ENCODE measurements at places on chromosomes 7 and 10.

- no peak for DNase-seq
These were observed 41.4 kb downstream of the CAMK1D start for GRCh38 chr10:12390733-12391132.

DNA sequence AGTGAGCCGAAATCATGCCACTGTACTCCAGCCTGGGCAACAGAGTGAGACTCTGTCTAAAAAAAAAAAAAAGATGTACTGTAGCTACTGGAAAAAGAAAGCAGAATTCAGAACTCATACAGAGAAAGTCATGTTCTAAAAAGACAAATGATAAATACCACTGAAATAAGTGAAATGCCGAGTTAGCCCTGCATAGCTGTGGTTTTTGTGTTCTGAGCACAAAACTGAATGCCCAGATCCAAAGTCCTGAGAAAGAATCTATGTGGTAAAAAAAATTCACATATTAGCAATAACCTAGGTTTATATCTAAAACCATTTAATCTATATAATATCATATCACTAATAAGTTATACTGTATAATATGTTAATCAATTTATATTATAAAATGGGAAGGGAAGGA, 29.3 kb upstream of the HECW1 start:
- no peak for DNase-seq

DNA sequence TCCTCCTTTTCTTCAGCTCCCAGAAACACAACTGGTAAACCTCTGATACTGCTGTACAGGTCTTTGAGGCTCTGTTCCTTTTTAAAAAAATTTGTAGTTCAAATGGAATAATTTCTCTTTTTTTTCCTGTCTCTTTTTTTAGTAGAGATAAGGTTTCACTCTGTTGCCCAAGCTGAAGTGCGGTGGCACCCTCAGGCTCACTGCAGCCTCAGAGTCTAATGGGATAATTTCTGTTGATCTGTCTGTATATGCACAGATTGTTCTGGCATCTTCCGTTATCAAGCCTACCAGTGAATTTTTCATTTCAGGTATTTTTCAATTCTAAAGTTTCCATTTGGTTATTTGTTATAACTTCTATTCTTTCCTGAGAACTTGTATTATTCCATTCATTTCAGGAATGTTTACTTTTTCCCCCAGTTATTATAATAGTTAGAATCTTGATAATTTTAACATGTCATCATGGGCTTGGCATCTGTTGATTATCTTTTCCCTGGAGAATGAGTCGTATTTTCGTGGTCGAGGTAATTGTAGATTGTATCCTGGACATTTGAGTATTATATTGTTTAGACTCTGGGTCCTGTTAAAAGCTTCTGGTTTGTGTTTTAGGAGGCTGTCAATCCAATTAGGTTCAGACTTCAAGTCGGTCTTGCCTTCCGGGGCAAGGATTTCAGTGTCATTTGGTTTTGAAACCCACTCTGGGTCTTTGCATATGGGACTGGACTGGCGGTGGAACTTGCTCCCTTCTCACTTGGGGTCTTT, 24.5 kb downstream of the CRCP start:
- peak; percentile 59 for DNase-seq

DNA sequence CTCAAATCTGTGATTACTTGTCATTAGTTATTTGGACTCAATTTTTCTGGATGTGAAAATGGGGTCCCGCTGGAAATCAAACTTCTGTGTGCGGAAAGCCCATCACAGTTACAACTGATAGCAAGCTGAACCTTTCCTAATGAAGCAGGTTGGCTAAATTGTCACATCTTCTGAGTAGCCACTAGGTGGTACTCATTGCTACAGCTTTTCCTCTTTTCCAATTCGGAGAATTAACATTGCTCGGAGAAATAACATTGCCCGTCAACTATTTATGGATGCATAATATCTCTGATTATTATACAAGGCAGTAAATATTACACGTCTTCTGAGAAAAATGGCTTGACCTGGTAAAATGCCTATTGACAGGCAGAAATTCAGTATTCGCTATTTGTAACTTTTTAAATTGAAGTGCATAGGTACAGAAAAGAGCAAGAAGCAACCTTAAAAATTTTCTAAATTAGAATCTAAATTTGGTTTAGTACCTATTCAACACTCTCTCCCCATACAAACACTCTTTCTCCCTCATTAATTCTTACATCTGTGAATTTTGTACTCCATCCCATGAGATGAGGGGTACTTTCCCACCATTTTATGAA, 17.3 kb upstream of the BLOC1S2 start:
- DNase-seq: peak; percentile 26

DNA sequence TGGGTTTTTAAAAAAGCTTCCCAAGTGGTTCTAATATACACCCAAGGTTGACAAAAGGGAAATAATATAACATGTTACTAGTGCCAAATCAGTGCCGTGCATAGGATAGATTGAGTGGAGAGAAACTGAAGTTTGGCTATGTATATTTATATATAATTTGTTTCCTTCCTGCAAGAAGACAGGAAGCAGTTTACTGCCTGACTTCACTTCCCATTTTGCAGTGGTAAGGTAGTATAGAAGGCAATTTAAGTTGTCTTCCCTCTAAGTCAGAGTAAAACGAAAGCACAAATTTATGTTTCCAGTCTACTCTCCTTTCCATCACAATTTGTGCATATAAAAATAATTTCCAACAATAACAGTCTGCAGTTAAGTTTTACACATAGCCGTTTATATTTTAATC, 3.4 kb upstream of the HYCC1 start:
- DNase-seq: no peak

DNA sequence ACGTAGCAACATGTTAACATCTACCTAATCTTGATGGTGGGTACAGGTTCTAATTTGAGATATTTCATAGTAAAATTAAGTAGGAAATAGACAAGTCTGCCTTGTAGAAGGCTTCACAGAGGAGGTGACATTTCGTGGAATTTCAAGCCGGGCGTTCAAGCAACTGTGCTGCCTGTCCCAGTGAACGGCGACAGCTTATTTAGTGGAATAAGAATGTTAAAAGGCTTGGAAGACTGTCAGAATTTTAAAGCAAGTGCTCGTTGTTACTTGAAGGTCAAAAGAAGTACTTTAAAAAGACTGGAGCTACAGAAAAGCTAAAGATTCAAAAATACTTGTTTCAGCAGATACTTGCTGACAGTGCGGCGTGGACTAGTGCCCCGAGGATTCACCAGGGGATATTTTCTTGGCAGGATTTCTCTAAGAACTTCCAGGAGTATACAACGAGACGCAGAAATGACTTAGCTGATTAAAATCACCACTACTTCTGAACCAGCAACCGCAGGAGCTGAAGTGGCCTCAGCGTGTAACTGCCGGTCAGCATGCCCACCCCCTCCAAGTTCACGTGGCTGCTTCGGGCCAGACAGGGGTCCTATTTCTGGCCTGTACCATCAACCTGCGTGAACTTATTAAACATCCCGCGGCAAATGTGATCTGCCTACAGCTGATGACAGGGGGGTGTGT, 46.5 kb downstream of the CTBP2 start:
- DNase-seq: peak; percentile 51

All from EL (cell line).